Activated T-helper 1 cell treated with anti-CD3 and anti-CD28 coated beads, Interleukin-2, amount 50 U/mL, for 16 hours (primary cell): ENCODE measurements at places on chromosomes 7 and 10.

GRCh38 chr7:6221340-6222319 lies 50.8 kb downstream of the CYTH3 start:
- no peak for DNase-seq

DNA sequence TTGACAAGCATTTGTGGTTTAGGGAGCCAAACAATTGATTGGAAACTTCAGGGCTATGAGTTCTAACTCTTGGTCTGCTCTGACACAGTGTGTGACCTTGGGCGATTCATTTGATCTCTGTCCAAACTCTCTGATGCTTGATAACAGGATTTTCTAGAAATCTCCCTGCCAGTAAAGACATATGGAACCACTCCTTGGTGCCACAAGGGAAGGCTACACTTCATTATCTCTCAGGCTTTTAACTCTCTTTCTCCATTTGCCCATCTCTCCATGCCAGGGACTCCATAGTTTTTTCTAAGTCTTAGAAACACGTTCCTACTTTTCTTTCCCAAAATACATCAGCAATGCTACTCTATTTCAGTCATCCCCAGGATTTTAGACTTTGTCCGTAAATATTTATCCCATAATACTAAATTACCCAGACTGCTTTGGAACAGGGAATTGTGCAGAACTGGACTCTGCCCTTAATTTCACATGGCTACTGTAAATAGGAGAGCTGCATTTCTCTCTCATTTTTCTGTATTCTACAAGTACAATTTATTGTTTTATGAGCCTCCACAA lies 488.2 kb downstream of the SUGCT start:
- DNase-seq: no peak

DNA sequence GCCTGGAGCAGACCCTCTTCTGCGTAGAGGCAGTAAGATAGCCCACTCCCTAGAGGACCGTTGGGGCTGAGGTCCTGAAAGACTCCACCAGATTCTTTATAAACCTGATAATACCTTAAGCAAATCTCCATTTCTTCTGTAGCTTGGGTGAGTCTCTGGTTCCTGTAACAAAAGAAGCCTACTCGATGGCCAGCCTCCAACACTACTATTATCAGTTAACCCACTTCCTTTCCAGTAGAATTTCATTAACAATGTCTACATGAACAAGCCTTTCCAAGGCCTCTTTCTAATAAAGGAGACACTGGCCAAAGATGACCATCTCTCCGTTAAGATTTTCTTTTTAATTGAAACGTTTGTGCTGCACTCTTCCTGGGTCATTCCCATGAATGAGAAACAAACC lies 201.7 kb upstream of the KCTD7 start:
- DNase-seq: no peak

DNA sequence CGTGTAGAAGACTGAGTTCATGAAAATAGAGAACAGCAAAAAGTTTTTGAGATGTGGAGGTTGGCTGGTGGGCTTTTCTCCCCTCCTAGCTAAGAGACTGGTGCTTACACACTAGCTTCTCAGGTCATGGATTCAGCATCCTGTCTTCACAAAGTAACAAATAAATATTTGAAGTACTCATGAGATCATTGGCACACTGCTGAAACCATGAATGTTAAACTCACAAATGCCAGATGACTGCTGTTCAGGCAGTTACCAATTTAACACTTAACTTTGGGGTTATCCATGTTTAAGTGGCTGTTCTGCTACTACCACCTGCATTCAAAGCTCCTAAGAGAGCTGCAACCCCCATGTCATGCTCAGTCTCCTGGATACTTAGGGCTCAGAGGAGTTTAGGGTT lies 119.0 kb upstream of the BET1 start:
- no peak for DNase-seq

DNA sequence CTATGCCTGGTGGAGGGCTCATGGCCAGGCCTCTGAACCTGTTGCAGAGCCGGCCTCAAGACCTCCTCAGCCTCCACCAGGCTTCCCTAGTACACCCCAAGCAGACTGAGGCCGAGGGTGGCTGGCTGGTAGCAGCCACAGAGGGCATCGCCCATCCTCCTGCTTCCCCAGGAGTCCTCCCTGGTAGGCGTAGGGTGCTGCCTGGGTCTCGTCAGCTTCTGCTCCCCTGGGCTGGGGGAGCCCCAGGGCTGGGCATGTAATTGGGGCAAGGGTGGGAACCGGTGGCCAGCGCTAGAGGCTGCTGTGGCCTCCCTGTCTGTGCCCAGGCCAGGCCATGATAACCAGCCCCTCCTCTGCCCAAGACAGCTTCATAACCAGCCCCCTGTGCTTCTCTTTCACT lies 32.6 kb downstream of the TBATA start:
- DNase-seq: no peak

DNA sequence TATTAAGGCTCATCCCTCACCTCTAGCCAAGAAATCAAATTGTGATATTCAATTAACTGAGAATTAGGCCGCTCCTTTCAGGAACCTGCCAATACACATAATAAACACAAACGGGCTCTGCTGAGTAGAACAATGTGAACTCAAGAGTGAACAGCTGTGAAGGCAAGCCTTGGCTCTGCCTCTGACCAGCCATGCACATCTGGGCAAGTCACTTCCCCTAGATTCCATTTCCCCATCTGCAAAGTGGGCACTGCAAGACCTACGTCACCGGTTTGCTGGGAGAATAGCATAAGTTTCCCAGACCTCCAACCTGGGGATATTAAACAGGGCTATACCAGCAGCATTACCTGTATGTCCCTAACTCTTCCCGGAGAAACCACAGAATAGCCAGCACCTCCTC lies 355.2 kb downstream of the TNS3 start:
- no peak for DNase-seq

- DNase-seq: no peak
Observed at GRCh38 chr10:62830679-62831078, 14.5 kb upstream of the EGR2 start.

GRCh38 chr10:86267286-86268195 lies 99.1 kb downstream of the GRID1 start:
- no peak for DNase-seq

GRCh38 chr7:122262246-122262645 lies 42.3 kb downstream of the FEZF1 start:
- DNase-seq: no peak

- DNase-seq: no peak
Observed at GRCh38 chr10:11527691-11528255, 83.7 kb downstream of the USP6NL start.

- no peak for DNase-seq
Observed at GRCh38 chr7:82305347-82306005, 138.1 kb downstream of the CACNA2D1 start.

- no peak for DNase-seq
Observed at GRCh38 chr10:35379226-35380137, 43.2 kb downstream of the CCNY start.

DNA sequence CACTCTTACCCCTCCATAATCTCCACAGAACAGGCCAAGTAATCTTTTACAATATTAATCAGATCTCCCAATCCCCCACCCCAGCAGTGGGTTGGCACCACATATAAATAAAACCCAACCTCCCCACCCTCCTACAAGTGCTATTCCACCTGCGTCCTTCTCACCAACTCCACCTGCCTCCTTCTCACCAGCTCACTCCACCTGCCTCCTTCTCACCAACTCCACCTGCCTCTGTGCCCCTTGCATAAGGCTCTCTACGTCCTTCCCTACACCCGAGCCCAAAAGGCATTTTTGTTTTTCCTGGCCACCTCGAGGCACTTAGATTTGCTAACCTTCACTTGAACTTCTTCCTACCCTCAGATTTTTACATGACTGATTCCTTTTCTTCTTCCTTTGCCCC lies 89.7 kb downstream of the ATE1 start:
- no peak for DNase-seq

GRCh38 chr10:128083191-128083895 lies 42.9 kb downstream of the MKI67 start:
- DNase-seq: no peak

GRCh38 chr7:147516391-147516790 lies 1074.2 kb upstream of the C7orf33 start:
- no peak for DNase-seq

GRCh38 chr10:24981161-24981710 lies 28.8 kb upstream of the PRTFDC1 start:
- DNase-seq: no peak

DNA sequence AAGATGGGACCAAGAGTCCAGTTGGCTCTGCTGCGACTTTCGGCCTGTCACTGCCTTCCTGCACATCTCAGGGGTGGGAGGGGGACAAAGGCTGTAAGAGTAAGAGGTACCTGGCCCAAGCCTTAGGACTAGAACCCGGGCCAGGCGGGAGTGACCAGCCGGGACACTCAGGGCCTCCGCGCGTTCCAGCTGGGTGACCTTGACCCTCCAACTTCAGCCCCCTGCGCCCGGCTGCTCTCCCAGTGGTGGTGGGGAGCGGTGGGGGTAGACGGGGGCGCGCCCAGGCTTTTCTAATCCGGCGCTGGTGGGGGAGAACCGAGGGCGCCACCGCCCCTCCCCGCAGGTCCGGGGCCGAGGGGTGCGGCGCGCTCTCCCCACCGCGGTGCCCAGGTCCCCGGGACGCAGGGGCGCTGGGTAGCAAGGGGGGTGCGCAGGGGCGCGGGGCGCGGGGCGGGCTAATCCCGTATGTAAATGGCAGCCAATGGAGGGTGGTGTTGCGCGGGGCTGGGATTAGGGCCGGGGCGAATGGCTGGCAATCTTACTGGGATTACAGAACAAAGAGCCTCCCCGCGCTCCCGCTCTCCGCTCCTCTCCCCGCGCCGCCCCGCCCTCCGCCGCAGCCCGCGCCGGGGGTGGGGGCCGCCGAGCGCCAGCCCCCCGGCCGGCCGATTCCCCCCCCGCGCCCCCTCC lies at the start of gene GTF2IRD1:
GTF2IRD1 (plus strand) TSS at position 585 of the 690 bp plus-strand sequence. CDS start 54,175 bp downstream, outside the sequence.
- peak; percentile 30 for DNase-seq

- DNase-seq: no peak
Observed at GRCh38 chr10:114376523-114376922, 27.8 kb downstream of the AFAP1L2 start.

- DNase-seq: no peak
Observed at GRCh38 chr10:26887611-26888215, 27.0 kb upstream of the ABI1 start.

DNA sequence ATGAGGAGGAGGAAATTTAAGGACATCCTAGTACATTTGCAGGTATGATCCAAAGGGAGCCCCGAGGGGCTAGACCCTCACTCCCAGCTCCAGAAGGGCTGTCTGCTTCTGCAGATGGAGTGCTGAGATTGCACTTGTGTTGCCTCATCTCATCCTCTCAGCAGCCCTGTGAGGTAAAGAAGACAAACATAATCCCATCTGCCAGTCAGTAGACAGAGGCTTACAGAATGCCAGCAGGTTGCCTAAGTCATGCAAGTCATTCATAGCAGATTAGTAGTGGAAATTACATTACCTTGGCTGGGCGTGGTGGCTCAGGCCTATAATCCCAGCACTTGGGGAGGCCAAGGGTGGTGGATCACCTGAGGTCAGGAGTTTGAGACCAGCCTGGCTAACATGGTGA lies 45.4 kb downstream of the BLVRA start:
- DNase-seq: no peak
